NCI-H748 treated with DMSO at 0.1 percent for 48 hours (cell line): ENCODE measurements at places on chromosomes 7 and 10.

DNA sequence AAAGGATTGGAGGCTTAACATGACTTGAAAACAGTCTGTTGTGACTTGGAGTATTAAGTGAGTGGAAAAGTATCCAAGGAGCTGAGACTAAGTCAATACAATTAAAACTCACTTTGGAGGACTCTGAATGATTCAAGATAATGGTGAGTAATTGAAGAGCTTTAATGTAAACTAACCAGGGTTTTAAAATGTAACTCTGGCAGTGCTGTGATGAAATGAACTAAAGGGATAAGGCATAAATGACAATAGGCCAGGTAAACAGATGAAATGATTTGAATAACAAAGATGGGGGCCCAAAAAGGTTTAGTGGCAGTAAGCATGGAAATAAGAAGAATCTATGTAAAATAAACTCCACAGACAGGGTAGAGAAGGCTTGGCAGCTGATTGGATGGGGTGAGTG is 316.5 kb upstream of the CACNA2D1 start:
- no peak for DNase-seq

DNA sequence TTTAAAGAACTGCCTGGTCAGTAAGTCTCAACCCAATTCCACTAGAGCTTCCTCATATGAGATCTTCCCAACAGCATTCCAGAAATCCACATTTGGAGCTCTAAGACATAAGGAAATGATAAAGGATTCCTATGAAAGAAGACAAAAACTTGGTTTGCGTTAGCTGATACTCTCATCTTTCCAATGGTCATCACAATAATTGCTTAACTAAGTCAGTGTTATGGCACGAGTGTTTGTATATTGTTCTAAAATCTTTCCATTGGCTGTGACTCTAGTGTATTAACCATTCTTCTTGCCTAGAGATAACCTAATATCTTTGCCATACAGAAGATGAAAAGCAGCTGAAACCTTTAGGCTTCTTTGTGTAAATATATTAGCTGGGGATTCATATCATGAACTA is 289.0 kb downstream of the SNX13 start:
- DNase-seq: no peak

DNA sequence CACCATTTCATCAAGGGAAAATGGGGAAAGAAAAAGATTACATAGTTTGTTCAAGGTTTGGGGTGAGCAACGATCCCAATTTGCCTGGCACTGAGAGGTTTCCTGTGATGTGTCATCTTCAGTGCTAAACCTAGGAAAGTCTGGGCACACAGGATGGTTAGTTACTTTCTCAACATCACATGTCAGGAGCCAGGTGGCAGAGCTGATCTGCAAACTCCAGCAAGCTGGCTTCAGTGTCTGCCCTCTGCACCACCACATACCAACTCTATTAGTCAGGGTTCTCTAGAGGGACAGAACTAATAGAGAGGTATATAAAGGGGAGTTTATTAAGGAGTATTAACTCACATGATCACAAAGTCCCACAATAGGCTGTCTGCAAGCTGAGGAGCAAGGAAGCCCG is 11.3 kb downstream of the ADAM12 start:
- DNase-seq: no peak

GRCh38 chr7:123242467-123243092 is 42.8 kb upstream of the SLC13A1 start:
- DNase-seq: no peak

GRCh38 chr10:36515319-36515718 is 610.1 kb upstream of the ANKRD30A start:
- DNase-seq: no peak

GRCh38 chr10:98101366-98101765 is 33.1 kb upstream of the R3HCC1L start:
- DNase-seq: no peak

GRCh38 chr7:70587739-70588138 is 544.2 kb upstream of the GALNT17 start:
- DNase-seq: no peak

GRCh38 chr7:70092314-70093204 is 494.3 kb downstream of the AUTS2 start:
- DNase-seq: no peak

DNA sequence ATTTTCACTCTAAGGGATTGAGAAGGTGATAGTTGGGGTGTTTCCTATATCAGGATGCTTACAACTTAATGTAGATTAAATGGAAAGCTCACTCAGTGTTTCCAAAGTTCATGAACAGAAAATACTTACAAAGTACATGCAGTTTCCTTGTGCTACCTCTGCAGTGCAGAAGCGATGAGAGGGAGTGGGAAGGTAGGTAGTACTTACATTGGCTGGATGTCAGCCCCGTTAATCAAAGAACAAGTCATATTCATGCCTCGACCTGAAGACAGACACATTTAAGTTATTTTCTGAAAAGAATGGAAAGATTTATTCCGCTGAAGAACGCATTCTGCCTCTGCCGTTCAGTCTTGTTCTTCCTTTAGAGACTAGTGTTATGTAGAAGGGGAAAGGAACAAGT is 93.1 kb downstream of the ZMYND11 start:
- no peak for DNase-seq

- DNase-seq: no peak
These were observed 18.8 kb downstream of the CAV1 start for GRCh38 chr7:116543664-116544063.

DNA sequence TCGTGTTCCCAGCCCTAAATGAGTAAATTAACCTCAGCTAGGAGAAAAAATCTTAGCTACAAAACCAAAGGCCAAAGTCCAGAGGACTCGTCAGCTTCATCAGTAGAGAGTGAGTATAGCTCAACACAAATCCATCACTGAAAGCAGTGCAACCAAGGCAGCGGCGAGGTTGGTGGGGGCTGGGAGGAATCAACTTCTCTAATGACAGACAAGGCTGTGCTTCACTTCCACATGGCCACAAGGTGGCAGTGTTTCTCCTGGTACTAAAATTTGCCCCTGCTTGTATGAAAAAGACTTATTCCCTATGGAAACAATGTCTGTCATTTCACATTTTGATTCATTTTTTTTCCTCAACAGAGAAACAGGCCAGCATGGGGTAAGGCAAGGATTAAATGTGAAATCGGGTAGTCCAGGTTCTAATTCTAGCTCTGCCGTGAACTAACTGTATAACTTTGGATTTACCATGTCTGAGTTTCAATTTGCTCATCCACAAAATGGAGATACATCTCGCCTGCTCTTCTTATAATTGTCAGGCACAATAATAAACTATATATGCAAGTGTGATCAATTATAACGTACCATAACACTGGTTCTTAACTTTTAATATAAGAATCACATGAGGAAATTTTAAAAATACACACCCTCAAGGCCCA is 39.3 kb downstream of the FAS start:
- peak; percentile 64 for DNase-seq

DNA sequence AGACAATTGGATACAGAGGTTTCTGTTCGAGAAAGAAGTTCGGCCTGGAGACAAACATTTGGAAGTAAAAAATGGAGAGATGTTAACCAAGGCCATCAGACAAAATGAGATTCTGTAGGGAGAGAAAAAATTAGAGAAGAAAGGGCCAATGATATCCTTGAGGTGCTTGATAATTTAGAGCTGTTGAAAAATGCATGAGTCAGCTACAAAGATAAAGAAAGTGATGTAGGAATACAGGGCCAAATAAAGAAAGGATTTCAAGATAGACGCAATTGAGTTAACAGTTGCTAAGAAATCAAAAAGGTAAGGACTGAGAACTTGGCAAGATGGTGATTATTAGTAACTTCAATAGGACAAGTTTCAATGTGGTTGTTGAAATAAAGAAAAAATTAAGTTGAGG is 384.2 kb upstream of the SEMA3A start:
- no peak for DNase-seq

- DNase-seq: peak; percentile 88
These were observed 412.8 kb upstream of the GALNT17 start for GRCh38 chr7:70719125-70719524.

DNA sequence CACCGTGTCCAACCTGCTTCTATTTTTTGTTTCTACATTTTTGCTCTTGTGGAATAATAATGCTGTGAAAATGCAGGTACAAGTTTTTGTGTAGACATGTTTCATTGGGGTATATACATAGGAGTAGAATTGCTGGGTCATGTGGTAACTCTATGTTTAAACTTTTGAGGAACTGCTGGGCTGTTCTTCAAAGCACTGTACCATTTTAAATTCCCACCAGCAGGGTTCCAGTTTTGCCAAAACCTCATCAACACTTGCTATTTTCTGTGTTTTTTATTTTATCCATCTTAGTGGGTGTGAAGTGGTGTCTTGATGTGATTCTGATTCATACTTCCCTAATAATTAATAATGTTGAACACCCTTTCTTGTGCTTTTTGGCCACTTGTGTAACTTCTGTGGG is 138.6 kb downstream of the RGS10 start:
- DNase-seq: no peak

DNA sequence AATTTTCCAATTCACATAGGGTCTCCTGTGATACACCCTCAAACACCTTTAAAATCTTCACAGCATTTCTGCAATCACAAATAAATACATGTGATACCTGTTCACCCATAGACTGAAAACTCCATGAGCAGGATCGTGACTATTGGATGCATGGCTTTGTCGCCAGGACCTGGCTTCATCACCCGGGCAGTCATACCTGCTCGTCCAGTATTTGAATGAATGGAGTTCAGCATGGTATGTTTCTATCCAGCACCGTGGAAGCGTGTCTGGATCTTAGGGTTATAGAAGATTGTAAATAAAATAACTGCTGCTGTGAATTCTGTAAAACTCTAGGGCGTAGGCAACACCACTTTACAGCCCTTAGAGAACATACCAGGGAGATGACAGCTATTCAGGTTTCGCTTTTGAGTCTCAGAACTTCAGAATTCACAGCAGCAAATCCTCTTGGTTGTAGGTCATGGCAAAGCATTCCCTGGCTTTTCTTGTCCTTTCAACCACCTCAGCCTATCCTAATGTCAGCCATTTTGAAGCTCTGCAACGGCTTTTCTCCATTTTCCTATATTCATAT is 47.4 kb upstream of the USP6NL start:
- DNase-seq: no peak

GRCh38 chr10:4372601-4373000 is 453.4 kb upstream of the AKR1E2 start:
- DNase-seq: peak; percentile 24

DNA sequence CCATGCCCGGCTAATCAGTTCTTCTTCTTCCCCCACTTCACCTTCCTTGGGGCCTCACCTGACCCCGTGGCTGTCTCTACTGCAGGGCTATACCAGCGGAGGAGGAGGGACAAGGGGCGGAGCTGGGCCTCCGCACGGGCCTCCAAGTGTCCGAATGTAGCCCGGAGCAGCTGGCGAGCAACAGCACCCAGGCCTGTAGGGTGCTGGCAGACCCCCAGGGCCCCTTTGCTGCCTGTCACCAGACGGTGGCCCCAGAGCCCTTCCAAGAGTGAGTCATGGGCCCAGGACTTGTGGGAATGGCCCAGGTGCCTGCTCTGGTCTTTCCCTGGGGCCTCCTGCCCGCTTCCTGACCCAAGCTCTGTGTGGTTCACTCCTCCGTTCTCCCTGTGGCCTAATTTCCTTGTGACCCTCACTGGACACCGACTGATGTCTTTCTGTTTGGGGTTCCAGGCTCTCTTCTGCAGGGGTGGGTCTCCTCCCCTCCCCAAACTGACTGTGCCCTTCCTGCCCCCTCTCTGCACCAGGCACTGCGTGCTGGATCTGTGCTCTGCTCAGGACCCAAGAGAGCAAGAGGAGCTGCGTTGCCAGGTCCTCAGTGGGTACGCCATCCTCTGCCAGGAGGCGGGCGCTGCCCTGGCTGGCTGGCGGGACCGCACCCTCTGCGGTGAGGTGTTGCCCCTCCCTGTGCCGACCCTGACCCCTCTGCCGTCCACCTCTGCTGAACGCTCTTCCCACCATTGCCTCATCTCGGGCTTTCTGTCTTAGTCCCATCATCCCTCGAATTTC is 35.2 kb downstream of the EPHB4 start:
- DNase-seq: no peak

- no peak for DNase-seq
These were observed 54.0 kb downstream of the ALOX5 start for GRCh38 chr10:45427970-45428366.

- DNase-seq: no peak
These were observed 112.3 kb downstream of the PLXNA4 start for GRCh38 chr7:132463922-132464321.

DNA sequence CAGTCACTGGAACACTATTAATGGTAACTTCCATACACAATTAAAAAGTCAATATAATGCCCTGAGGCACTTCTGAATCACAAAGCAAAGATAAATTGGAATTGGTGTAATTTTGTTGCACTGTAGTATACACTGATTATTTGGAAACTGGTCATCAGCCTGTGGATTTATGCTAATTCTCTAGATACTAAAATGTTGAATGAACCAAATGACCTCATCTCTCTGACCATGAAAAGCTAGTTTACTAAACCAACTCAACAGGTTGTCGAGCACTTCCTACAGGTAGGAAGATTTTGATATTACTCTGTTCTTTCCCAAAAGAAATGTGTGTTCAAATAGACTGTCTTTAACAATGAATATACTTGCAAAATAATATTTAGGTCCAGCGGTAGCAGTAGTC is 5.3 kb downstream of the NRP1 start:
- DNase-seq: peak; percentile 31

GRCh38 chr10:120741396-120741795 is 109.8 kb upstream of the WDR11 start:
- DNase-seq: peak; percentile 50

DNA sequence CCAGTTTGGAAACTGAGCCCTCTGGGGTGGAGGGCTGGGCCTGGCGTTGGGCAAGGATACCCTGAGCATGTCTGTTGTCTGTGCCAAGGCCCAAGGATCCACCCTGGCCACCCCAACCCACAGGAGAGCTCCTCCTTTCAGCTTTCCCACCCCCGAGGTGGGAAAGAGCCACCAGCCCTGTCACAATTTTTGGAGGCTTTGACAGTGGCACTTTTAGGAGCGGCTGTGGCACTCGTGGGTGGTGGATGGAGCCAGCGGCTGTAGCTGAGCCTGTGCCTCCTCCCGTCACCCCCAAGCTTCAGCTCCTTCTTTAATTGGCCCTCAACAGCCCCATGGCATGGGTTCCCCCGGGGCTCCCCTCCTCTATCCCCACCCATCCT is 18.2 kb upstream of the ZNF862 start:
- no peak for DNase-seq

GRCh38 chr10:44765299-44765698 is 145.8 kb upstream of the TMEM72 start:
- DNase-seq: no peak
